ENCODE measurements at places on chromosomes 7 and 10.
A peak's percentile ranks its signal among the peaks of the same experiment; 100 is the strongest.

DNA sequence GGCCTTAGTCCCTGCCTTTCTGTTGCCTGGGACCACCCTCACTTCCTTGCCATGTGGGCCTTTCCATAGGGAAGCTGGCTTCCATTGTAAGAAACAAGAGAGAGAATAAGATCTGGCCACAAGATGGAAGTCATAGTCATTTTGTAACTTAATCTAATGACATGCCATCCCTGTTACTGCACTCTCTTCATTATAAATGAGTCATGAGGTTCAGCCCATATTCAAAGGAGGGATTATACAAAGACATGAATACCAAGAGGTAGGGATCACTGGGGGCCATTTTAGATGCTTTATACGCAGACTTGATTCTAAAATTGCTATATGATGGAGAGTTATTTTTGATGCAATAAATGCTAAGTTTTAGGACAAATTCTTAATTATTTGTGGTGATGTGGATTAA, 75.2 kb upstream of the CELF2 start:
- DNase-seq, result peak; percentile 23

GRCh38 chr7:20199015-20199737, 18.0 kb downstream of the MACC1 start:
- peak; percentile 91 for DNase-seq

GRCh38 chr7:134601459-134601858, 45.2 kb upstream of the BPGM start:
- no peak for DNase-seq

GRCh38 chr10:133160826-133161471, 930 bp downstream of the KNDC1 start:
- no peak for DNase-seq

DNA sequence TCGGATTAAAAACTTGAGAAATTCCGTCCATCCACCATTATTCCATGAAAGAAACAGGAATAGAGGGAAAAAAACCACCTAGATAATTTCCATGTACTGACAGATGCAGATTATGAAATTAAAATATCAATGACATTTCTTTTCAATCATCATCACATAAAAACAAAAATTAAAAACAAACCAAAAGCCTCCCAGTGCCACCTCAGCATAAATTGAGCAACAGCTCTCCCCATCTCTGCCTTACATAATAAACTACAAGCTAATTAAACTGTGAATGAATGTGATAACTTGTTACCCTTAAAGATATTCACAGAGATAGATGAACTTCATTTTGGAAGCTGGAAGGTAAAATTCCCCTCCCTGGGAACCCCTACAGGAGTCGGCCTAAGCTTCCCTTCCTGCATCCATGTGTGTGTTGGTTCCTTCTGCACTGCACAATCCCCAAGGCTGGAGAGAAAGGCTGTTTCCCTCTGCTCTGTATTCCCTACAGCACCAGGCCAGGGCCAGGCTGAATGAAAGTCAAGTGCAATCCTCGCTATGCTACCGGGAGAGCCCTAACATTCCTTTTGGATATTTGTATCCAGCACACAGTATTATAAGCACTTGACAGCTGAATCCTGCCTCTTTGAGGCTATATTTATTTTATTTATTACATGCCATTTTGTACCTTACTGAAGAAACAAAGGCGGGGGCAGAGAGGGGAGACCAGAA, 8.1 kb downstream of the CCDC6 start:
- DNase-seq, result no peak

- DNase-seq, result no peak
These were observed 7.8 kb downstream of the MAD1L1 start for GRCh38 chr7:2224934-2225333.

- no peak for DNase-seq
These were observed 24.2 kb upstream of the RNF148 start for GRCh38 chr7:122726881-122727280.

GRCh38 chr10:73920089-73920488, 9.2 kb downstream of the PLAU start:
- DNase-seq, result no peak

DNA sequence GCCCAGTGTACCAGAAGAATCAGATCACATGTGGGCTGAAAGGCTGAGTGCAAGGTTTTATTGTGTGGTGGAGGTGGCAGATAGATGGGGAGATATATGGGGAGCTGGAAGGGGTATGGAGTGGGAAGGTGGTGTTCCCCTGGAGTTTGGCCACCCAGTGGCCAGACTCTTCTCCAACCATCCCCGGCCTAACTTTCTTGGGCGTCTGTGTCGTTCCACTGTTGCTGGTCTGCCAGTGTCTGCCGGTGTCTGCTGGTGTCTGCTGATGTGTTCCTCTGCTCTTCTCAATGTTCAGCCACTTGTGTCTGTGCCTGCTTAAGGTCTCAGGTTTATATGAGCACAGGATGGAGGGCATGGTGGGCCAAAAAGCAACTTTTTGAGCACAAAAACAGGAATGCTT, 78.4 kb upstream of the PALS2 start:
- no peak for DNase-seq

DNA sequence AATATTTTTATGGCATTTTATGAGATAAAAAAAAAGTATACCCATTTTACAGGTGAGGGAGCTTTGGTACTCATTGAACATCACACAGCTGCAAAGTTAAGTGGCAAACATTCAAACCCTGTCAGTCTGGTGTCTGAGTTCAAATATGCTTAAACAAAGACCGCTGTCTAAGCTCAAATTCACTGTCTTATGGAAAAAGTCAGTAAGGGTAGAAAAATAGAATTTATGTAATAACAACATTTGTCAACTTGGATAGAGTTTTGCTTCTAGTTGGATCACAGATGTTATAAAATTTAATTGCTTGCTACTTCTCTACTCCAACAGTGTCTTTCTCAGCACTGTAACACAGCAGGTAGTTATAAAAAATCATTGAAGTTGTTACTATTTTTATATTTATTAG, 161.7 kb upstream of the CSTF2T start:
- DNase-seq, result no peak

Data from COLO829 (cell line).